ENCODE measurements at places on chromosomes 2 and 18.

DNA sequence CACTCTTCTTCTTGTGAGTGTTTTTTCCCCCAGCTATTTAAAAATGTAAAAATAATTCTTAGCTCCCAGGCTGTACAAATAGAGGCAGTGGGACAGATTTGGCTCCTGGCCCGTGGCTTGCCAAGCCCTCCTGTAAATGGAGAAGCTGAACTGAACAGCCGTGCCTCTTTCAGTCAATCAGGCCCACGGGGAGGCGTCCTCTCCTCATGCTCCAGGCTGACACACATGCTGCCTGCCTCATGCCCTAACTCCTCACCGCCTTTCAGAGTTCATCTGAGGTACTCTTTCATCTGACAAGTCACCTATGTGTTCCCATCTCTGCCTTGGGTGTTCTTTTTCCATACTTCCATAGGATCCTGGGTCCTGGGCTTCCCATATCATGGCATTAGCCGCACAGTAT lies 58.9 kb downstream of the BMP10 start:
- DNase-seq: no peak

DNA sequence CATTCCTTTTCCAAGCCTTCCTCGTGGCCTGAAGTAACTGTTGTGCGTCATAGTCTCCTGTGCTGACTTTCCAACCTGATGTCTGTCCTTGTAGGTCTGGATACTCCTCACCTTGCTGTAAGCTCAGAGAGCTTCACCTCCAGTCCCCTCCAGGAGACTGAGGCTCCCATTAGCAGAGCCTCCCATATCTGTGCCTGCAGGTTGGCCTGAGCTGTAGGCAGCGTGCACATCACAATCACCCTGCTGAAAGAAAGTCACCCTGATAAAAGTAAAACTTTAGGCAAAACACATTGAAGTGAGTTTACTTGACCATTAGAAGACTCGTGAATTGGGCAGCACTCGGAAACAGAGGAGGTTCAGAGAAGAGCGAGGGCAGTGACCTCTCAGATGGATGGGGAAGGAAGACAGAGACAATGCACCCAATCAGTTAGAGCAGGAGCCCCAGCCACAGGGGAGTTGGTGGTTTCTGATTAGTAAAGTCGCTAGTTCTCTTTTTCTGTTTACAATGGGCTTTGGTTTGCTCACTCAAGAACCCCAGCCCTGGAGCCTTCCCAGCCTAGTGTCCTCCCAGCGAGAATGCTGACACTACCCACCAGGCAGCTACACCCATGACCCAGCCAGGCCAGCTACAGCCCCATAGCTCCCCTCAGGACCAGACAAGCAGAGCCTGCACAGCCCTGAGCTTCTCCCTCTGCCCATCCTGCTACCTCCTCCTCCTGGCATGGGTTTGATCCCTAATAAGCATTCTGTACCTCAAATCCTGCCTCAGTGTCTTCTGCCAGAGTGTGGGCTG lies 12.1 kb upstream of the TPO start:
- DNase-seq: no peak

- DNase-seq: no peak
These were observed 33.3 kb upstream of the CABLES1 start for GRCh38 chr18:23101861-23102432.

DNA sequence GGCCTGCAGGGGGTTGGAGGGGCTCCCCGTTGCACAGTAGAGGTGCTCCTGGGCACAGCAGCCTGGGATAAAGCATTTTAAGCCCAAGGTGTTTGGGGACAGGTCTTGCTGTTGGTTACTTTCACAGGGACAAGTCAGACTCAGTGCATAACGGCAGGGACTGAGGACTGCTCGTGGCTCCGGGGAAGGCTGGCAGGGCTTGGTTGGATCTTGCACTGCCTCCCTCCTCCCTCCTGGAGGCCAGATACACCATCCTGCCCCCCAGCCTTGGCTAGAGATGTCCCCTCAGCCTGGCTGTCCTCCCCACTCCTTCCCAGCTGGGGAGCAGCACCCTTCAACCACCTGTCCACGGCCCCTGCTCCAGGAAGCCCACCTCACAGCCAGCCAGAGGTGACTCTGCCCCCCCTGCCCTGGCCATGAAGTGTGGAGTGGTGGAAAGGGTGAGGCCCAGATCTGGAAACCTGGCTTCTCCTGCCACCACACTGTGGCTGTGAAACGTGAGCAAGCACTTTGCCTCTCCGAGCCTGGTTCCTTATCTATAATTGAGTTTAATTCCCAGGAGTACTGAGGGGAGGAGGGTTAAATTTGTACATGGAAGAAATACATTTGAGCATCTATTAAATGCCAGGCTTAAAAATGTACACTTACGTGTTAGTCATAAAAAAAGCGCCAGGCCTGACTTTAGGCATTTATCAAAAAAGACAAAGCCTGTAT lies 67.1 kb upstream of the TAF1B start:
- DNase-seq: no peak

DNA sequence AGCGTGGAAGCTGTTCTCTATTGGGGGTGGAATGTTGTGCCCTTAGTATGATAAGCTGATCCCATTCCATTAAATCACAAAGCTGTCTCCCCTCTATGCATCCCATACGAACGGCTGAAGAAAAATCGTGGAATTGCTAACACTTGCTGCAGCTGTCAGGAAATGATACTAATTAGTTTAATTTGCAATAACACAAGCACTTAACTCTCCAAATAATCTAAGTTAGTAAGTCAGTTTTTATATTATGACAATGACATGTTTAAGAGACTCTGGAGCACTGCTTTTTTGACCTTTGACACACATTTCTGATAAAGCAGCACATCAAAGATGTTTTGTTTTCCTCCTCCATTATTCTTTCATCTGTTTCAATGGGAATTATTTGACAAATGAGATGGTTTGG lies 123.7 kb upstream of the SATB2 start:
- no peak for DNase-seq

DNA sequence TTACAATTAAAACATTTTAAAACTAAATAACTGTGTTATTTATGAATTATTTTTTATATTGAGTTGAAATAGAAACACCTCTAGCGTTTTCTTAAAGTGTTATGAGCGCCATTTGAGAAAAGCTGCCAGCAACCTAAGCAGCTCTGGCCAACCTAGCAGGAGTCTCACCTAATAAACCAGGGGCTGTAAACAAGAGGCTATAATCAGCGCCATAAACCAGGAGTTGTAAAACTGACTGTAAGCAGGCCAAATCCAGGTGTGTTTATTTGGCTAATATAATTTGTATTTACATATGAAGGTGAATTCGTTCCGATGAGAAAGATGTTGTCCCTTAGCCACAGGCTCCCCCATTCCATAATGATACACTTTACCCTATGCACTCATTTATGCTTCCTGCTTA lies 34.7 kb downstream of the LRRTM1 start:
- DNase-seq: no peak

DNA sequence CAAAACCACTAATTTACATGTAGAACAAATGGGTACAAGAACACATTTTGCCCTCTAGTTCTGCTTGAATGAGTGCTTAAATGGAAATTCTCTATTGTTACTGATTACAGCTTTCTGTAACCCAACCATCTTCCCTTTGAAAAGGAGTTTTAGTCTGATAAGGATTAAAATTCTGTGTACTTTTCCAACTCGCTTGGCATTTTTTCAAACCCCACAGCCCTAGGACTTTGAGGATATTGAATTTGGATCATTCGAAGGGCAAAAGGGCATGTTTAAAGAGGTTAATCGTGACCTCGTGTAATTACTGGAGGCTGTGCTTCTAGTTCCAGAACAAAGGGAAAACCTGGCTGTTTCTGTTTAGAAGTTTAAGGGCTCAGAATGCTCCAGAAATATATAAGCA lies 432.3 kb downstream of the PID1 start:
- DNase-seq: no peak

DNA sequence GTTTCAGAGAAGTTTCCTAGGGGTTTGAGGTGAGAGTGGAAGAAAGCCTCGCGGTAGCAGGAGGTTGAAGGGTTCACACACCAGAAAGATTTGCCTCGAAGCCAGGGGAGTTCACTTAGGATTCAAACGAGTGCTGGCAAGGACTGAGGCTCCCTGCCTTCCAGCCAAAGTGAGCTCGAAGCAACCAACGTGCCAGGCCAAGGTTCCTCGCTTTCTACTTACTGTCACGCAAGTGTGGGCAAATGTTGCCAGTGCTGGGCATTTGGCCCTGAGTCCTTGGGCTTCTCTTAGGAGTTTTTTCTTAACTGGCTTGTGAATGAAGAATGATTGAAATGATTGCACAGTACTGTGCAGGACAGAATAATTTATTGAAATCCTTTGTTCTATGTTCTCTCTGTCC lies 53.6 kb downstream of the TMEM178A start:
- DNase-seq: no peak

GRCh38 chr2:120852200-120852815 lies 116.6 kb downstream of the GLI2 start:
- no peak for DNase-seq

DNA sequence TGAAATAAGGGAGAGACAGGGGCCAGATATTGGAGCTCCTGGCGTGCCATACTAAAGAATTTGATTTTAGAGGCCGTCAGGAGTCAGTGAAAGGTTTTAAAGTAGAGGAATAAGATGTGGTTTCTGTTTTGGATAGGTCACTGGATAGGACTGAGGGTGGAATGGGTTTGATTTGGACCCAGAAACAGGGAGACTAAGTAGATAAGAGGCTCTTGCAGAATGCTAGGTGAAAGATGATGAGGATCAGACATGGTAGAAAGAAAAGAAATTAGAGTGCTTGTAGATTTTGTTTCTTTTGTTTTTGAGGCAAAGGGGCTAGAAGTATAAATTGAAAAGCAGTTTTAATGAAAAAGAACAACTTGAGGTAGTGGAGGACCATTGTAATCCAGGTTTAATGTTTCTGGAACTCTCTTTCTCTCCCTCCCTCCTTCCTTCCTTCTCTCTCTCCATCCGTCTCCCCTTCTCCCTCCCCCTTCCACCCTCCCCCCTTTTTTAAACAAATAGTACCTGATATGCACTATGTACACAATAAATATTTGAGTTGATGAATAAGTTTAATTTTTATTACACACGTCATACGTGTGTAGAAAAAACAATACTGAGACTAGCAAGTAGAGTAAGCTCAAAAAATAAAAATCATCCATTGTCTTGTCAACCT lies 1.9 kb downstream of the NDUFV2 start:
- no peak for DNase-seq

GRCh38 chr18:36811955-36812354 lies 16.8 kb downstream of the TPGS2 start:
- no peak for DNase-seq

DNA sequence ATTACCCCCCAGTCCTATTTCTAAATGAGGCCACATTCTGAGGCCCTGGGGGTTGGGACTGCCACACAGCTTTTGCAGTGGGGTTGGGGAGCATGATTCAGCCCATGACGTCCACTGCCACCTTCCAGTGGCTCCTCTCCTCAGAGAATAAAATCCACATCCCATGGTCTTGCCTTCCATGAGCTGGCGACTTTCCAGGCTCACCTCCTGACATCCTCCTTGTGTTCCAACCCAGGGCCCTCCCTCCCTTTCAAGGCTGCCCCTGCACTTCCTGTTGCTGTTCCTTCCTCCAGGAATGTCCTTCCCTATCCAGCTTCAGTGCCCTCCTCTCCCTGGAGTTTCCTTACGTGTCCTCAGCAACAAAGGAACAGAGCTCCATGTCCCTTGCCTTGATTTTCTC lies 187.3 kb upstream of the ID2 start:
- DNase-seq: no peak

All from iris pigment epithelial cell (primary cell).